ENCODE measurements at places on chromosomes 2 and 18. TPM values are rescaled to one million over a fixed set of nuclear protein-coding genes. Genes with fewer than 3 reads are reported as not detected.

Gene ABCB11
- not detected for total RNA-seq

Gene GPR55
- not detected for total RNA-seq

Gene LRRC30
- total RNA-seq, result not detected

Gene TRABD2A
- total RNA-seq, result 5.7 TPM

Gene RAB12
- total RNA-seq, result 73.8 TPM

Gene ALPG
- not detected for total RNA-seq

All from GM23248 (cell line).